ENCODE measurements at places on chromosomes 16 and 17.

DNA sequence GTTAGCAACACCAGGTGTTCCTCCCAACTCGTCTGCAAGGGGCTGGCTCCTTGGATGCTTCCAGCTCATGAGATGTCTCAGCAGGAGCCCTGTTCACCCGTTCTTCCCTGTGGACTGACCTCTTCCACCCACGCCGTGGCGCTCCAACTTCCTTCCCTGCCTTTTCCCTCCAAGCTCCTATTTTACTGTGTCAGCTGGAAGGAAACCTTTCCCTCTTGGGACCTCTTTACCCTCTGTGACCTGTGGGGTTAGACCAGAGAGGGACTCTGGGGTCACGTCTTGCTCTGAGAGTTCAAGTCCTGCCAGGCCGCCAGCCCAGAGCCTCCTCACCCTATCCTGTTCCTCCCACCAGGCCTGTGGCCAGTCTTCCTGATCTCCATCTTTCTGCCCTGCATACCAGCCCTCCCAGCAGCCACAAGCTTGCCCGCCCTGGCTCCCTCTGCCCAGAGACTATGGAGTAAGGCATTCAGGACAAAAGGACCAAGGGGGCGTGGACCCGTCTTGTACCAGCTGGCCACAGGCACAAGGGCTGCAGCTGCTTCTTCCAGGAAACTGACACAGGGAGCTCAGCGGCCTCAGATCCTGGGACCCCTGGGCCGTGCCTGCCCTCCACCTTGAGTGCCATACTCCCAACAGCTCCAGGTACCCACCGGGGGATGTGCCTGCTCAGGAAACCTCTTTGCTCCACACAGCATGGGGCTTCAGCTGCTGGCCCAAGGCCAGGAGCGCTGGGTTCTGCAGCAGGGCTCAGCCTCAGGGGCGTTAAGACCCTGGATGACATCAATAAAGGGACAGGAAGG is 3.0 kb downstream of the PAQR4 start:
- DNase-seq, result peak; percentile 32

GRCh38 chr17:1914661-1915083 is 84.9 kb downstream of the RPA1 start:
- DNase-seq, result no peak

DNA sequence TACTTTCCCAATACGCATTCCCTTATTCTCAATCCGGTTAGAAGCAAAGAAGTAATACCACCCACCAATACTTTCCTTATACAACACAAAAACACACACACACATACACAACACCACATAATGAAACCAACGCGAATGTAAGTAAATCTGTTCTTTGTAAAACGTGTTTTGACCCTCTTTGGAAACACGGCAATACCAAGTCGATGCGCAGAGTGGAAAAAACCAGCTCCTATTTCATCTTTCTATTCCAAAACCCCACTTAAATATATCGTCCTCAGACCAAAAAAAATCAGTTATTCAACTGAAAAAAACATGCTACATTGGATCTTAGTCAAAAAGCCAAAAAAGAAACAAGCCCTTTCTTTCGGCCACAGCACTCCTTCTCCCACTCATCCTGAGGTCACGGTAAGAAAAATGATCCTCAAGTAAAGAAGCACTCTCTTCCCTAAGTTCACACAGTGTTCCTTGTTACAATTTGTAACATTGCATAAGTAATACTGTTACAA is 31.0 kb upstream of the ARL4D start:
- DNase-seq, result peak; percentile 89

GRCh38 chr16:75095204-75095621 is 21.4 kb downstream of the LDHD start:
- DNase-seq, result peak; percentile 62

GRCh38 chr17:68581863-68582645 is 19.1 kb downstream of the FAM20A start:
- no peak for DNase-seq

DNA sequence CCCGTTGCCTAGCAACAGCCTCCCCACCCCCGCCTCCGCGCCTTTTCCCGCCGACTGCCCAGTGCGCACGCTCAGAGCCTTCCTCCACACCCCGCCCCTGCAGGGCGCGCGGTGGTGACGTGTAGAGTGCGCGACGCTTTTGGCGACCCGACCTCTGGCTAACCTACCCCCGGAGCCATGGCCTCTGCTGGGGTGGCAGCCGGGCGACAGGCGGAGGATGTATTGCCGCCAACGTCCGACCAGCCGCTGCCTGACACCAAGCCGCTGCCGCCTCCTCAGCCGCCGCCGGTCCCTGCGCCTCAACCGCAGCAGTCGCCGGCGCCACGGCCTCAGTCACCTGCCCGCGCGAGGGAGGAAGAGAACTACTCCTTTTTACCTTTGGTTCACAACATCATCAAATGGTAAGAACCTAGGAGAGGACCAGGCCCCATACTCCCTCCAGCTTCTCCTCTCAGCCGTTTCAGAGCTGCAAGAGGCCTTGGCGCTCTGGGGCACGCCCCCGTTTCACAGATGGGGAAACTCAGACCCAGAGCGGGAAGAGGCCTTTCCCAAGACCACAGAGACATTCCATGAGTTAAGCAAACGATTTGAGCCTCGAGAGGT is at the start of gene MED9:
TSS of gene MED9 (plus strand) at position 136 of the 603 bp plus-strand sequence. CDS start at position 178, 42 bp downstream.
- peak; percentile 95 for DNase-seq

- DNase-seq, result no peak
Observed at GRCh38 chr17:801660-802059, 19.5 kb downstream of the MRM3 start.

DNA sequence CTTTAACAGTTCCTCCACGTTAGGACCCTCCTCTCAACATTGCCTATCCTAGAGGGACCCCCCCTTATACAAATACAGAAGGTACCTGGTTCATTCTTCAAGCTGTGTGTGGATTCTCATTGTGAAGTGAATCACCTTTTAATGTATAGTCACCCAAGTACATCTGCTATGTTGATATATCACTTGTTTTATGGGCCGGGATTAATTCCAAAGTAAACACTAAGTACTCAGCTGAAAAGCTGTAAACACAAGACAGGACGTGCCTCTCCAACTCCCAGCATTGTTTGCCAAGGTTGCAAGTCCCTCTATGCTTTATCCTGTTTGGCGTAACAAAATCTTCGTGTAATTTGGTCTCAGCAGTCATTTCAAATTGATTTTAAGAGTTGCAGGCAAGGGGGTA is 123.6 kb downstream of the RBFOX1 start:
- no peak for DNase-seq

GRCh38 chr17:44503147-44504029 is at the start of gene GPATCH8:
GPATCH8 (minus strand) TSS chr17:44503406; CDS start chr17:44503370, 36 bp downstream.
- DNase-seq, result peak; percentile 96

GRCh38 chr17:3965118-3965800 is 1.0 kb upstream of the ATP2A3 start:
- peak; percentile 92 for DNase-seq

DNA sequence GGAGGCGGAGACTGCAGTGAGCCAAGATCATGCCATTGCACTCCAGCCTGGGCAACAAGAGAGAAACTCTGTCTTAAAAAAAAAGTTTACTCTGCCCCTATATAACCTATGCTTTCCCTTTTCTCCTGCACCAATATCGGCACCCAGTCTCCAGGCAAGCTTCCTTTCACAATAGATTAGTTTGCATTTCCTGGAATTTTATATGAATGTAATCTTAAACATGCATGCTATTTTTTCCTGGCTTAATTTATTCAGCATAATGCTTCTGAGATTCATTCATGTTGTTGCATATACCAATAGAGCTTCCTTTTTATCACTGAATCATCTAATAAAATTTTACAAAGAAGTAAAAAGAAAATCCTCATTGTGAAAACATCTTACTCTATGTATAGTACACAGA is 59.4 kb downstream of the USP32 start:
- no peak for DNase-seq

GRCh38 chr17:56623383-56623782 is 29.9 kb downstream of the NOG start:
- DNase-seq, result no peak

DNA sequence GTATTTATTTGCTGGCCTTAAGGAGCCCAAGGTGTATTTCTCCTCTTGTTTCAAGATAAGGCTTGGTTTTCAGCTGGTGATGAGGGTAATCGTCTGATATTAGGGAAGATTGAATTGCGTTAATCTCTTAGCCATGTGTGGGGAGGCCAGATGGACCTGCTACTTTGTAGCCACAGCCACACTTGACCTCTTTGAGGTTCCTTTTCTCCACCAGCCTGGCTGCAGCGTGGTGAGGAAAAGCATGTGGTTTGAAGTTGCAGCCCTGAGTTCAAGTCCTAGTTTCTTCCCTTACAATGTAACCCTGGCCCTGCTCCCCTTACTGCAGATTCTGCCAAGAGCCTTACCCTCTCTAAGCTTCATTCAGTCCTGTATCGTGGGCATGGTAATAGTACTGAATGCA is 3.1 kb downstream of the MINK1 start:
- no peak for DNase-seq

GRCh38 chr17:76560036-76560876 is 20.4 kb downstream of the PRCD start:
- DNase-seq, result peak; percentile 29

DNA sequence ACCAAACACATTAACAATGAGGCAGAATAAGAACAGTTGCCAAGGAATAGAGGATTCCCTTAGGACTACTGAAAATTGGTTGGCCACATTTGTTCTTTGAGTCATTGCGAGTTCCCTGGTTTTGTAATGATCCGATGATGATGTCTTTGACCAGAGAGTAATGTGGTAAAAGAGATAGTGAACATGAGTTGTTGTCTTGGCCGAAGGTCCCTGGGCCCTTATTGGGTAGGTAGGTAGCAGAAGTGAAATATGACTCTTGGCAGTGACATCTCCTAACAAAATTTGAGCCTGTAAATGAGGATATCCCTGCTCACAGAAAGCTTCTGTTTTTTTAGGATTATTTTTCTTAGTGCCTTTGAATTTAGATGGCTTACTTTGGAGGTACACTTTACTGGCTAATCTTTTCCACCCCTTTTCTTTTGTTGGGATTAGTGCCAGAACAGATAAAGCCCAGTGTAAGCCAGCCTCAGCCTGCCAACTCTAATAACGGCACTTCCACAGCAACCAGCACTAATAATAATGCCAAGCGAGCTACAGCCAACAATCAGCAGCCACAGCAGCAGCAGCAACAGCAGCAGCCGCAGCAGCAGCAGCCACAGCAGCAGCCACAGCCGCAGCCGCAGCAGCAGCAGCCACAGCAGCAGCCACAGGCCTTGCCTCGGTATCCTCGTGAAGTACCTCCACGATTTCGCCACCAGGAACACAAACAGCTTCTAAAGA is 47.2 kb downstream of the TNRC6A start:
- no peak for DNase-seq

DNA sequence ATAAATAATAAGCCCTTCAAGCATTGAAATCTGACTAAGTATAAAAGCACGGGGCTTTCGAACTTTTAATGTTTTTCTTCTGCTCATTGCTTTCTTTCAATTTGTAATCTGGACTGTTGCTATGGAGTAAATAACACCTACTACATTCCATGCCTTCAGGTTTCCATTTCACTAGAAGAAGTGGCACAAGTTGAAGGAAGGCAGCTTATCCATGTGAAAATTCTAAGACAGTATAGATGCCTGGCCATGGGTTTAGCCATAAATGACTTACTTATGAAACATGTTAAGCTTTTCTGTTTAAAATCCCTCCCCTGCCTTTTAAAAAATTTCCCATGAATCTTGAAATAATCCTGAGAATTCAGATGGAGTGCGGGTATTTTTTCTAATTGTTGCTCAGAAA is 30.6 kb downstream of the KCNJ16 start:
- DNase-seq, result no peak

DNA sequence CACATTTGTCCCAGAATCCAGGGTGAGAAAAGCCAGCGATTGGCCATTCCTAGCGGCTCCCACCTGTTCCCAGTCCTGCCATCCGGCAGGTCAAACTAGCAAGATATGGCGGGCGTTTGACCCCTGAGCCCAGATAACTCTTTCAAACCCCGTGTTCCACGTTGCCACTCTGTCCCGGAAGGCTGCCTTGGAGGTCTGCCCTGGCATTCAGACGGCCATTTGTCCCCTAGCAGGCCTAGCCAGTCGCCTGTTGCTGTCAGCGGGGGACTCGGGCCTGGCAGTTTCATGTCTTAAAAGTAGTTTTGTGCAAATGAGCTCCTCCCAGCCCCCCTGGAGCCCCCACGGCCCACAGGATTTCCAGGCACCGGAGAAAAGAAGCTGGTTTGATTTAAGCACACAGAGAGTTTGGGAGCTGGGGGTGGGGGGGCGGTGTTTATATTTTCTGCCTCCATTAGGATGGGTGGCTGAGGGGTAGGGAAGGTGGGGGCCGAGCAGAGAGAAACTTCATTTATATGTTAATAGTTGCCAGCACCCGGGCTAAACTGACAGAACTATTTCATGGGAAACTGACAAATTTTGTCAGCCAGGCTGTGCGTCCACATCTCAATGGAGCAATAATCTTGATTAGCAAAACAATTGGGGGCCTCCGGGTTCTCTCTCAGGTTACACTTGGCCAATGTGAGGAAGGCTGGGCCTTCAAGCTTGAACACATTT is 240.9 kb upstream of the SALL1 start:
- DNase-seq, result no peak

DNA sequence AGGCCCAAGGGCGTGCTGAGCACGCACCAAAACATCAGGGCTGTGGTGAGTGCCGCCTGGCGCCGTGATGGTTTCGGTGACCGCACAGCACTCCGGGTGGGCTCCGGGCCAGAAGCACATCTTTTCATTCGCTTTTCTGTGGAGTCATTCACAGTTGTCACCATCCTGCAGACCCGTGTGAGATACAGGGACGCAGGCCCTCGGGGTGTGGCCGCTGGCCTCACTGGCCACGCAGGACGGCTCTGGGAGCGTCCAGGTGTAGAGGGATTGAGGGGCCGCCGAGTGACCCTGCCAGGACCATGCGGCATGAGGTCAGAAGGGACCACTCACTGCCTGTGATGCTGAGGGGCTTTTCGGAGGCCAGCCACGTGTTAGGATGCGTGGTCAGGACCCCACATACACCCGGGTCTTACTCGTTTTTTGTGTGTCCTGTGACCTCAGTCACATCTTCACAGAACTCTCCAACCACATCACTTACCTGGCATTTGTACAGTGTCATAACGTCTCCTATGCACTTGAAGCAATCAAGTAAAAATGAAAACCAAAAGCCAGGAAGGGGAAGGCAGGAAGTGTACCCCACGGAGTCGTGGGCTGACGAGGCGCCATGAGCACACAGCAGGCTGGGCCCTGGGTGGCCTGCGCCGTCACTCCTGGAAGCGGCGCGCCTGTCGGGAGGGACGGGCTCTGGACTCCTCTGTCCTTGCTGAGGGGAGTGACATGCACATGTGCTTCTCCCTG is 7.8 kb downstream of the ACSF3 start:
- no peak for DNase-seq

- DNase-seq, result no peak
Observed at GRCh38 chr17:66115246-66115645, 76.7 kb downstream of the CEP112 start.

GRCh38 chr16:29802416-29802935 is 3.9 kb upstream of the MAZ start:
- no peak for DNase-seq

- DNase-seq, result no peak
Observed at GRCh38 chr17:76382351-76382802, 2.0 kb upstream of the SPHK1 start.

GRCh38 chr17:76088041-76088867 is 9.3 kb downstream of the ZACN start:
- no peak for DNase-seq
